ENCODE measurements at places on chromosomes 6 and 20. TPM values are rescaled to one million over a fixed set of nuclear protein-coding genes. Genes with fewer than 3 reads are reported as not detected.

DNA sequence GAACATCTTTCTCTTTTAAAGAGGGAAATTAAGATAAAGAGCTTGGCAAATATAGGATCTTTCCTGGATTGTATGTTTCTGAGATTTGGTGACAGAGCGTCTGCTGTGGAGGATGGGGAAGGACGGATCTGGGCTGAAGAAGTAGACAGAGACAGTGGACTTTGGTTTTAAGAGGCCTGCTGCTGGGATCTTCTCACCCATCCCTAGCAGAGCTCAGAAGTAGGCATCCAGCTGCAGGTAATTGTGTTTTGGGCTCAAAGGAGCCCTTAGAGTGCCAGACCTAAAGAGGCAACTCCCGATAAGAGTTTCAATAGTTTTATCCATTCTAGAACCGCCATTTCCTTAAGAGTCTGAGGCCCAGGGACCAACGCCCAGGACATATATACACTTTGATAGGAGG is 20.8 kb downstream of the LAMA2 start:
- H3K36me3 ChIP-seq: no peaks in the 10 kb centered on the region
- H3K4me1 ChIP-seq: no peaks in the 10 kb centered on the region
- H3K27ac ChIP-seq: no peak overlapping the region
- H3K4me3 ChIP-seq: no peak overlapping the region
- DNase-seq: no peak
- no peaks in the 10 kb centered on the region for H3K27me3 ChIP-seq

DNA sequence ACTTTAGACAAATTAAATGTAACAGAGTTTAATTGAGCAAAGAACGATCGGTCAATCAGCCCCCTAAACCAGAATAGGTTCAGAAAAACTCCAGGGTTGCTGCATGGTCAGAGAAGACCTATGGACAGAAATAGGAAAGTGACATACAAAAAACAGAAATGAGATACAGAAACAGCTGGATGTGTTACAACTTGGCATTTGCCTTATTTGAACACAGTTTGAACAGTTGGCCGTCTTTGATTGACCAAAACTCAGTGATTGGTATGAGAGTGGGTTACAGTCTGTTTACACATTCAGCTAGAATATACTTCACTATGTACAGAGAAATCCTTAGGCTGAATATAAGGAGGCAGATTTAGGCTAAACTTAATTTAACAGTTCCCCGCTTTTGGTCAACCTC is 19.9 kb downstream of the SRSF6 start:
- no peak overlapping the region for H3K27ac ChIP-seq
- no peaks in the 10 kb centered on the region for H3K36me3 ChIP-seq
- H3K27me3 ChIP-seq: no peaks in the 10 kb centered on the region

- no peaks in the 10 kb centered on the region for H3K4me1 ChIP-seq
- DNase-seq: no peak
- no peak overlapping the region for H3K27ac ChIP-seq
- H3K4me3 ChIP-seq: no peak overlapping the region
- H3K36me3 ChIP-seq: no peaks in the 10 kb centered on the region
Measured at GRCh38 chr6:68173616-68174015, 461.5 kb upstream of the ADGRB3 start.

- H3K36me3 ChIP-seq: no peaks in the 10 kb centered on the region
- H3K4me3 ChIP-seq: no peak overlapping the region
- no peaks in the 10 kb centered on the region for H3K27me3 ChIP-seq
Measured at GRCh38 chr6:143026696-143027449, 33.8 kb upstream of the AIG1 start.

GRCh38 chr6:144778773-144779492 is 493.8 kb downstream of the UTRN start:
- no peak overlapping the region for H3K27ac ChIP-seq
- DNase-seq: no peak
- no peaks in the 10 kb centered on the region for H3K27me3 ChIP-seq

- H3K27ac ChIP-seq: no peak overlapping the region
- H3K27me3 ChIP-seq: no peaks in the 10 kb centered on the region
Measured at GRCh38 chr6:144248476-144249301, 36.4 kb upstream of the UTRN start.

GRCh38 chr20:63028461-63028921 is 21.7 kb upstream of the BHLHE23 start:
- no peaks in the 10 kb centered on the region for H3K36me3 ChIP-seq
- no peak overlapping the region for H3K4me3 ChIP-seq
- H3K4me1 ChIP-seq: peaks cover 13% of the 10 kb centered on the region
- no peak overlapping the region for H3K27ac ChIP-seq

DNA sequence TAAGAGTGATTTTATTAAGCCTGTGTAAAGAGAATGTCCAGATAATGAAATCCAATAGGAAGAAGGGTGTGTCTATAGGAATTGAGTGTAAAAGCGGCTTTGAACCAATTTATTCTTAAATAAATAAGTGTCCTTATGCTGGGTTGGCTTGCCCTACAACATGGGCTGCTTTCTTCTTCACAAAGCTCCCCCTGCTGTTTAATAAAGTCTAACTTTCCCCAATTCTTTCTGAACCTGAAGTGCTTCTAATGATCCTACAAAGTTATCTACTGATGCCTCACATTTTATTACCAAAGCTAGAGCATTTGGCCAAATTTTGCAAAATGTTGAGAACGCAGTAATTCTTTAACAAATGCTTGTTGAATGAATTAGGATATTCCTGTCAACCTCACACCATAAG is 36.3 kb upstream of the SIRT5 start:
- DNase-seq: no peak
- H3K27ac ChIP-seq: no peak overlapping the region
- H3K4me3 ChIP-seq: no peak overlapping the region
- H3K4me1 ChIP-seq: no peaks in the 10 kb centered on the region
- no peaks in the 10 kb centered on the region for H3K27me3 ChIP-seq
- no peaks in the 10 kb centered on the region for H3K36me3 ChIP-seq

- no peak for DNase-seq
- no peaks in the 10 kb centered on the region for H3K36me3 ChIP-seq
- H3K4me3 ChIP-seq: no peak overlapping the region
- H3K27ac ChIP-seq: no peak overlapping the region
- no peaks in the 10 kb centered on the region for H3K4me1 ChIP-seq
Measured at GRCh38 chr6:151160929-151161757, 78.6 kb upstream of the AKAP12 start.

GRCh38 chr6:53527249-53527765 is 17.6 kb downstream of the GCLC start:
- peaks cover 6% of the 10 kb centered on the region for H3K4me1 ChIP-seq
- no peak overlapping the region for H3K27ac ChIP-seq
- H3K36me3 ChIP-seq: no peaks in the 10 kb centered on the region
- no peak for DNase-seq
- no peak overlapping the region for H3K4me3 ChIP-seq

GRCh38 chr6:16244869-16245451 is 6.6 kb downstream of the GMPR start:
- H3K36me3 ChIP-seq: no peaks in the 10 kb centered on the region
- H3K4me3 ChIP-seq: no peak overlapping the region

DNA sequence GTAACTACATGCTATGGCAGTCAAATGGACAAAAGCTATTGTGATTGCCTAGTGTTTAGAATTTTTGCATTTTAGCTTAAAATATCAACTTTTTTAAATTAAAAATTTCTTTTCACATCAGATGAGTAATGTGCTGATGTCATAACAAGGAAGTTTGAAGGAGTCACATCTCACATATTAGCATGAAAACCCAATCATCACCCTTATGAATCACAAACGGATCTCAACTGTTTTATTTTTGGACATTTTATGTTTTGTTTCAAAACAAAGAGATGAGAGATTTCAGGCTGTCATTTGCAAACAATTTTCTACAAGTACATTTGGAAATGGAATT is 53.6 kb upstream of the TRERF1 start:
- H3K36me3 ChIP-seq: no peaks in the 10 kb centered on the region
- H3K27ac ChIP-seq: no peak overlapping the region
- H3K27me3 ChIP-seq: no peaks in the 10 kb centered on the region
- no peak overlapping the region for H3K4me3 ChIP-seq
- no peak for DNase-seq

DNA sequence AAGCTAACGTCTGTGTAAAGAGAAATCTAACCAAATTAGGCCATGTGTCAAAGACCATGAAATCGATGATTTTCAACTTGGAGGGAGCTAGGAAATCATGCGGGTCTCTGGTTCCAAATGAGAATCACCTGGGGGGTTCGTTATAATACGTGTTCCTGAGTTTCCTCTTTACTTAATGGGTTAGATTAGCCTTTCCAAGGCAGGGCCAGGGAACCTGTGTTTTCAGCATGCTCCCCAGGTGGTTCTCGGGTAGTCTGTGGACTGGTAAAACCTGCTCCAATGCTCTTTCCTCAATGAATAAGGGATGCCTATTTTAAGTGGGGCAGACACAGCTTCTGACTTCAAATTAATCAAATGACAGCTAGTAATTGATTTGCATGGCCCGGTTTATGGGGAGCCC is 965 bp upstream of the HLA-DOA start:
- DNase-seq: no peak
- H3K4me3 ChIP-seq: no peak overlapping the region
- no peaks in the 10 kb centered on the region for H3K27me3 ChIP-seq

The OR5V1 gene
- not detected for total RNA-seq

The CFAP61 gene
- 1.0 TPM for total RNA-seq

The COL11A2 gene
- 2.0 TPM for total RNA-seq

The DDX43 gene
- not detected for total RNA-seq

The FOXS1 gene
- not detected for total RNA-seq

The TMC2 gene
- total RNA-seq: 1.3 TPM
